ENCODE measurements at places on chromosomes 11 and 22.

DNA sequence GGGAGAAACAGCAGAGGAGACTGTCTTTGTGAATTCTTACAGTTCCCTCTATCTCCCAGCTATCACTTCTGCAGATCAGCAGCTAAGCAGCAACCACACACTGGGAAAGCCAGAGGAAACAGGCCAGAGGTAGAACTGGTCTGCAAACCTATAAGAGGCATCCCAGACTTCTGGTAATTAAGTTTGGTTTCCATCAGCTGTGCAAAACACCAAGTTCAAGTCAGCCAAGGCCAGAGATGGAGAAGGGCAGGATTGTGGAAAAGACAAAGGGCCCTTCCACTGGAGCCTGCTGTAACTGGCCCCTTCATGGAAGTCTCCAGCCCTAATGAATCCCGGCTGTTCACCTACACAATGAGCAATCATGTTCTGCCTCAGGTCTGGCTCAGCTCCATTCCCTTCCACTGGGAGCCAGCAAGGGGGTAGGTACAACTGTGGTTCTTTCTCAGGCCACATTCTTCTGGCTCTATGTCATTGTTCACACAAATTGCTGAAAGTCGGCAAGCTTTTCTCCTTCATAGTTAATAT, 4.6 kb upstream of the PAMR1 start:
- no peak for DNase-seq

DNA sequence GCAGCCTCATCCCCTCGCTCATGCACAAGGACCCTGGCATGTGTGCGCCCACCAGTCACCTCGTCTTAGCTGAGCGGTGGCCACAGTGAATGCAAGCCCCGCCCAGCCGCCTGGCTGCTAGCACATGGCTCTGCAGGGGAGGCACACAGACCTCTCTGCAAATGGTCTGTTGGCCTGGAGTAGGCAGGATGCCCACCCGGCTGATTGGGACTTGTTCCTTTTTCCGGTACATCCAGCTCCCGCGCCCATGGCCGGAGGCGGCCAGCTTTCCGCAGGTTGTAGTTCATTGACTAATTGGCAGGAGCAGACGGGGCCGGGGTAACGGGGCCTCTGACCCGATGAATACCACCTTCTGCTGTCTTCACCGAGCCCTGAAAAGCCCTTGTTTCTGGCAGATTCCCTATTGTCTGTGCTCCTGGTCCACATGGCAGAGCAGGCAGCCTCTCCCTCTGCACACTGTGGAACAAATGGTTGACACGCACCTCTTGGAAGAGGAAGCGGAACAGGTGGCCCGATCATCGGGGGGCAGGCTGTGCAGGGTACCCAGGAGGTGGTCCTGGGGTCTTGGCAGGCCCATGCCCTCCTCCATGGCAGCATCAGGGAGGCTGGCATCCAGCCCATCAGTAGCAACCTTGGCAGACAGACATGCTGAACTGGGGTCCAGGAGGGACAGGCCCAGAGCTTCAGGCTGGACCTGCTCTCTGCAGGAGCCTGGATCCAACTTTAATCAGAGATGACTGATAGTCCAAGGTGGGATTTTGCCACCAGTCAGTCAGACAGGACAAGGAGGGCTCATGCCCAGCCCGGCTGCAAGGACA, 1512.0 kb downstream of the BRD1 start:
- DNase-seq = no peak

GRCh38 chr22:45418056-45418769, 4.7 kb downstream of the RIBC2 start:
- no peak for DNase-seq

GRCh38 chr11:38461751-38462150, 1863.7 kb upstream of the RAG2 start:
- DNase-seq = no peak

DNA sequence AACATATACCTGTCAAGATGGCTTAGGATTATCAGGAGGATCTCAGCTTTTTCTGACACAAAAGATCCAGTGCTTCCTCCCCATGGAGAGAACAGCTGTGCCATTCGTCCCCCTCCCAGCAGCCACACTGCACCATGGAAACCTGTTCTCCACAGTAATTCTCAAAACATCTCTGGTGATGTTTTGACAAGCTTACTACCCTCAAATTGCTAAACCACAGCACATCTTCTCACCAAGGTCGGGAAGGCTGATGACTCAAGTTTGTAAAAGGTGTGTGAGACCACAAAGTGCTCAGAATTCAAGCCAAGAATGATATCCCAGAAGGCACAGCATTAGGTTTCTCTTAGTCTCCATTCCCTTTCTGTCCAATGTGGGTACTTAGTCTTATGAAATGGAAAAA, 3.9 kb upstream of the RAB38 start:
- no peak for DNase-seq

- peak; percentile 69 for DNase-seq
Observed at GRCh38 chr11:61553373-61554171, 27.3 kb downstream of the SYT7 start.

DNA sequence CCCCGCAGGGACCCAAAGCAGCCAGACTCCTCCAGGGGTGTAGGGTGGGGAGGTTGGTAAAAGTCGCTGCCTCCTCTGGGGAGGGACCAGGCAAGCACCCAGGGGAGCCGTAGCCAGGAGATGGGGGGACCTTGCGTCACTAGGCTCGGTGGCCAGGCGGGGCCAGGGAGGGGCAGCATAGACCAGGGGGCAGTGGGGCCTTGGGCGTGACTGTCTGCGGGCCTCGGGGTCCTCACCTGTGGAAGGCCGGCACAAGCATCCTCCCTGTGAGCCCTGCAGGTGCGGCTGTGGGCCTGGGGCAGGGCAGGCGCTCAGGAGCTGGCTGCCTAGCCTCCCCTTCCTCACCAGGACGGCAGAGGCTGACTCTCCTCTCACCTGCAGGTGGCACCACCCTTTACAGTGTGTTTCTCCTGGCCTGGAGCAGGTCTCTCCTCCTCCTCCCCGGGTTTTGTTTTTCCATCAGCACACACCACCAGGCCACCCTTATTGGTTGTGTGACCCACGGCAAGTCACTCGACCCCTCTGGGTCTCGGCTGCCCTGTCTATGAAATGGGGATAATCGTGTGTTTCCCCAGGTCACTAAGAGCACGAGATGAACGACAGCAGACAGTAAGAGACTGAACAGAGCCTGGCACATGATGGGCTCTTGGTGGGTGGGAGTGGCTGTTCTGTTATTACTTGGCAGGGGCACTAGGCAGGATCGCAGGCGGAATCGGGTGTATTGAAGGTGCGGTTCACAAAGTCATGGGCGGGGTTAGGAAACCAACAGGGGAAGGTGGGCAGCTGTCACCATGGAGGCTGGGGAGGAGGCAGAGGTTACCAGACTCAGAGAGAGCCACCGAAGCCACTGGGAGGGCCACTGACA, 52.7 kb downstream of the FLRT1 start:
- DNase-seq = peak; percentile 58

DNA sequence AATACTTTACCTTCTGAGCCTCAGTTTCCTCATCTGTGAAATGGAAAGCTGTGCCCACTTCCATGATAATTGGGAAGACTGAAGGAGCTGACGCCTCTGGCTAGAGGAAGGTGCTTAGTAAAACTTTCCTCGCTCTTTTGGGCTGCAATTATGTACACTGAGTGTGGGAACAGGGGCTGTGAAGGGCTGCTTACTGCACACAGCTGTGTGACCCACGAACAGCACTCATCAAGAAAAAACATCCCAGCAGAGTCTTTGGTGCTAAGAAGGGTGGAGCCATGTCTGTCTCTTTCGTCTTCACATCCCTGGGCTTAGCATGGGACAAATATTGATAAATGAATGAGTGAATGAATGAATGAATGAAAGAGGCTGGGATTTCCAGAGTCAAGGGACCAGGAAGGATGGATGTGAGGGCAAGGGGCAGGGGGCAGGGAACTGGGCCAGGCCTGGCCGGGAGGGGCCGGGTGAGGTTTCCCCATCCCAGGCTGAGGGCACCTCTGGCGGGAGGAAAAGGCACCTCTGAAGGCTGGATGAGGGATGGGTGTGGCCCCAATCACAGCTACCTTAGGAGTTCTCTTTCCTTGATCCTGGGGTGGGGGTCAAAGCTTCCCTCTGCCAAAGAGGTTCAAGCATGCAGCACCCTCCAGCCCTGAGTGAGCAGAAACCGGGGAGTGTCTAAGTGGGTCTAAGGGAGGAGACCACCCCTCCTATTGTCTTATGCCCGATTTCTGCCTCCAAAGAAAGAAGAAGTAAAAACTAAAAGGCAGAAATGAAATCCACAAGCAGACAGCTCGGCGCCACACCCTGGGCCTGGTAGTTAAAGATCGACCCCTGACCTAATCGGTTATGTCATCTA, 9.2 kb upstream of the CD5 start:
- DNase-seq = no peak

DNA sequence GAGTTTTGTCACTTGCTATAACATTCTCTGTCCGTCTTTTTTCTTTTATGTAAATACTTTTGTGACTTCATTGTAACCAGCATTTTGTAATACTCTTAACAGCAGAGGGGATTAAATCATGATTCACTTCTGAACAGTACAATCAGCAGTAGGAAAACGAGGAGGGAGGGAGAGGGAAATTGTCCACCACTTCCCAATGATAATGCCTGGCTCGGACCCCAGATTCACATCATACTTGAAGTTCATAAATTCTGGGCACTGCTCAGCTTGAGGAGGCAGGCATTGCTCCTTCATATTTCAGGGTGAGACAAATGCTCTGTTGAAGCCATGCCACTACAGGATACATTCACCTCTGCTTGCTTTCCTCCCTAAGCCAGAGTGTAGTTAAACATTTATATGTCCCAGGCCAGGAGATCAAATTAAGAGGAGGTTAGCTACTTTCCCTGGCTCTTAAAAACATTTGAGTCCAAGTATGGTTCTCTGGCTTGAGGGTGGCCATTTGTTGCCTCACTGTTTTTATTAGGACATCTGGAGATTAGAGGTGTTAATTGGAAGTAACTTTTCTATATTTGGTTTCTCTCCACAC, 129.0 kb upstream of the LDLRAD3 start:
- DNase-seq = no peak

GRCh38 chr11:59787816-59788215, 22.8 kb downstream of the MRPL16 start:
- DNase-seq = no peak

DNA sequence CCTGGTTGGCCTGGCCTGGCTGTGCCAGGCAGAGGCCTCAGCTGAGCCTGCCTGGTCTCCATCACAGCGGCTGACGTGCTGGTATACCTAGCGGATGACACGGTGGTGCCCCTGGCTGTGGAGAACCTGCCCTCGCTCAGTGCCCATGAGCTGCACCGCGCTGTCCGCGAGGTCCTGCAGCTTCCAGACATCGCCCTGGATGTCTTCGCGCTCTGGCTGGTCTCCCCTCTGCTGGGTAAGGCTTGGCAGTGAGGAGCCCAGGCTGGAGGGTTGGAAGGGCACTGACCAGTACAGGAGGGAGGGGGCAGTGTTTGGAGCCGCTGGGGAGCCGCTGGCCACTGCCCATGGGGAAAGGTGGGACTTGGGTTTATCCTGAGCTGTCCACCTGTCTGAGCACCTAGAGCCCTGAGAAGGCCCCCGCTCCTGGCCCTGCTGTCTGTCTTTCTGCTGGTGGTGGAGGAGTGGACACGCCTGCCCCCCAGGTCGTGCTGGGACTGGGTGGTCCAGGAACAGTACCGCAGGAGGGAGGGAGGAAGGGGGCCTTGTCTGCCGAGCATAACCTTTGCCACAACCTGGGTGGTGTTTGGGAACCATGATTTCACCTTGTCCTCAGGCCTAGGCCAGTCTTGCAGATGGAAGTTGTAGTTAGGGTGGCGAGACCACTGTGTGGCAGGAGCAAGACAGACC, 3.0 kb downstream of the FRMD8 start:
- DNase-seq = no peak

- no peak for DNase-seq
Observed at GRCh38 chr22:23068096-23068831, 2.1 kb upstream of the GNAZ start.

GRCh38 chr11:114359342-114359741, 41.0 kb downstream of the C11orf71 start:
- no peak for DNase-seq

- no peak for DNase-seq
Observed at GRCh38 chr11:85316967-85317366, 310.2 kb downstream of the DLG2 start.

DNA sequence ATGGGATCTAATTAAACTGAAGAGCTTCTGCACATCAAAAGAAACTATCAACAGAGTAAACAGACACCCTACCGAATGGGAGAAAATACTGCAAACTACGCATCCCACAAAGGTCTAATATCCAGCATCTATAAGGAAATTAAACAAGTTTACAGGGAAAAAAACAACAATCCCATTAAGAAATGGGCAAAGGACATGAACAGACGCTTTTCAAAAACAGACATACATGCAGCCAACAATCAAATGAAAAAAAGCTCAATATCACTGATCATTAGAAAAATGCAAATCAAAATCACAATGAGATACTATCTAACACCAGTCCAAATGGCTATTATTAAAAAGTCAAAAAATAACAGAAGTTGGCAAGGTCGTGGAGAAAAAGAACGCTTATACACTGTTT, 117.5 kb downstream of the FCHSD2 start:
- no peak for DNase-seq

DNA sequence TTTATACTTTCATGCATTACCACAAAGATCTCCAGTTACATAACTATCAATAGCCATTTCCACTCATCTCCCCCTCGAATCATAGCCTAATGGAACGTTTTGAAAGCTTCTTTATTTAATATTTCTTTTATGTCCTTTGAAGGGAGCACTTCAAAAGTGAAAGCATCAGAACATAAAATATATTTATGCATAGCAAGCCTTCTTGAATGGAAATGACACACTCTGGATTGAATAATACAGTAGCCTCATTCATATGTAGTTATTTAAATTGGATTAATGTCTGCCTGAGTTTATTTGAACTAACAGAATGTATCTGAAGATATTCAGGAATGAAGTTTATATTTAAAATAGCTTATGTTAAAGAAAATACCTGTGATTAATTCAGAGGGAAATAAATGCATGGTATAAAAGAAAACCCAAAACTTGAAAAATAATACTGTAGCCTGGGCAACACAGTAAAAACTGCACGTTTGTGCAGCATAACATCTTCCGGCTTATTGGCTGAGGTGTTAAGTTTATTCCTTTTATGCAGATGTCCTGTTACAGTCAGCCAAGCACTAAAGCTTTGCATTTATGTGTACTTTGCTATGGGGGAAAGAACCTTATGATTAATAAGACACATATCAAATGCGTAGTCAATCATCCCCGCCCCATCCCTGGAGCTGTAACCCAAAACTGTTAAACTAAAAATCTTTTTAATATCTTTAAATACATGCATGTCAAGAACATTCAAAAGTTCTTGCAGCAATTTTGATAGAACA, 22.0 kb downstream of the OOSP3 start:
- DNase-seq = no peak

DNA sequence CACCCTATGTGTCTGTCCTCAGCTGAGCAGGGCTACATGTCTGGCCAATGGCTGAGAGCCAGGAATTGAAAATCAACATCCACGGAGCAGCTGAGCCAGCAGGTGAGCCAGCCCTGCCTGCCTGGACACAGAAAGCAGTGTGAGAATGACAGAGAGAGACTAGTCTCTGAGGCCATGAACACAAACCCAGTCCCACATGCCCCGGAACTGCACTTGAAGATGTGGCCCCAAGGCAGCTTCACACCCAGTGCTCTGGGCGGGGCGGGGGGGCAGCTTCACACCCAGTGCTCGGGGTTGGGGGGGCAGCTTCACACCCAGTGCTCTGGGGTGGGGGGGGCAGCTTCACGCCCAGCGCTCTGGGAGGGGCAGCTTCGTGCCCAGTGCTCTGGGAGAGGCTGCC, 37.6 kb downstream of the TRMU start:
- DNase-seq = no peak
